ENCODE measurements at places on chromosomes 3 and 15. TPM values are rescaled to one million over a fixed set of nuclear protein-coding genes. Genes with fewer than 3 reads are reported as not detected.

Gene CD96
- 0.33 TPM for total RNA-seq

Gene MAN2C1
- total RNA-seq = 50.3 TPM

GRCh38 chr3:5141760-5142159, 19.7 kb downstream of the ARL8B start:
- no peak for DNase-seq

Gene ROBO2
- 14.3 TPM for total RNA-seq

DNA sequence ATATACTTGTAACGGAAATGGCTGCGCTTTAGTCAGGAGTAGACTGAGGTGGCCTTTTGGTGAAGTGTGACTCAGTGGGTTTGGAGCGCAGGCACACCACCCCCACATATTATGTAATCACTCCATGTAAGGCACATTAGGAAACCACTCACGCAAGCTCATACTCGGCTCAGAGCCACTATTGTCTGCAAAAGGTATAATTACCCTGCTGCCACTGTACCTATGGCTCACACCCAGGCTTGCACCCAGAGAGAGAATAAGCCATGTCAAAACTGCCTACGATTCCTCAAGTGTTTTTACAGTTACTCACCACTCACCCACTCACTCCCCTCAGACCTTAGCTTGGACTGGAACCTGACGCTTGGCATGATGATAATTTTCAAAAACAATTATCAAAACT, 611.9 kb upstream of the CCDC54 start:
- no peak for DNase-seq

DNA sequence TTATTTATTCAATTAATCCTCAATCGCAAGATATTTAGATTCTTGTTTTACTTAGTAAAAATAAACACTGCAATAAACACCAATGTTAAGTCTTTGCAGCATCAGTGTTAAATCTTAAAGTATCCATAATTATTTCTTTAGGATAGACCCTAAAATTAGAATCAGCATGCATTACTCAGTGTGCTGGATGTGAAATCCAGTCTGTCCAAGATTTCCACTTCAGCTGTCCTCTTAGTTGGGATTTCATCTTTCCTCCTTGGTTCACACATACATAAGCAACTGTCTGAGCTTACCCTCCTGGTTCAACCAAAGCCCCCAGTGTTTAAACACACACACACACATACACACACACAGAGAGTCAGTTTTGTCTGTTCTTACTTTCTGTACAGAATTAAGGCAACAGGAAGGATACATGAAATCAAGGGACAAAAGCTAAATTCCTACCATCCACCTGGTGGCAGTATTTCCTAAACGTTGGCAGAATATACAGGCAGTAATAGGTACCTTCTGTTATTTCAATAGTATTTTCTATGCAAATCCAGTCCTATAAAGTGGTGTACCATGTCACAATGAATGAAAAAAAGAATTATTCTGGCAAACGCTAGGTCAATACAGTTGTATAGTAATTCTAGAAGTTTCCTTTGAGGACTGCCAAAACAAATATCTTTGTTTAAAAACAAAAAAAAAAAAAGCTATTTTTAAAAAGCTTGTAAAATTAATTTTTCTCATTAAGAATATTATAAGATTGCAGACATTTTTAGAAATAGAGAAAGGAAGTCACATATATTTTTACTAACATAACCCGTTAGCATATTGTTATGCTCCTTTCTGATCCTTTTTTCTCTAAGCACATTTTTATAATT, 27.3 kb upstream of the DMXL2 start:
- peak; percentile 33 for DNase-seq

Gene GP5
- total RNA-seq = not detected

Gene RTP1
- total RNA-seq = not detected

Gene ECE2
- total RNA-seq = not detected
